Kidney (tissue), 22 donors: ENCODE measurements at places on chromosomes 7 and 10. TPM values are rescaled to one million over a fixed set of nuclear protein-coding genes. Genes with fewer than 3 reads are reported as not detected.

The TMEM196 gene
- 0.06 TPM for total RNA-seq

The ALOX5 gene
- total RNA-seq, result 58.1 TPM

The CDC123 gene
- 47.7 TPM for total RNA-seq

DNA sequence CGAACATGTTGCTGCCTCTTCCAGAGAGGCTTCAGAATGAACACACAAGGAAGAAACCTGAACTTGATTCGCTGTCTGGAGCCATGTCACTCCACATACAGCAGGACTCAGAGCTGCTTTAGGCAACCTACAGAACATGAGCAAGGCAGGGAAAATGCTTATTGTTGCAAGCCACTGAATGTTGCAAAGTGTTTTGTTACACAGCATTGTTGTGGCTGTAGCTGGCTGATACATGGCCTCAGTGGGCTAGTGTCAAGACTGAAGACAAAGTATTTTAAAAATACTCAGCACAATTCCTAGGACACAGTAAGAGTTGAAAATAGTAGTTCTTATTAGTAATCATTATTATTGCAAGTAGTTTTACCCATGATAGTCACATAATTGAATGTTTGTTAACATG lies 3.1 kb upstream of the CHST15 start:
- DNase-seq, result no peak

- DNase-seq, result peak; percentile 55
These were observed 536.0 kb upstream of the GALNT17 start for GRCh38 chr7:70595755-70596597.

GRCh38 chr7:158447151-158447505 lies 140.5 kb downstream of the PTPRN2 start:
- no peak for DNase-seq

DNA sequence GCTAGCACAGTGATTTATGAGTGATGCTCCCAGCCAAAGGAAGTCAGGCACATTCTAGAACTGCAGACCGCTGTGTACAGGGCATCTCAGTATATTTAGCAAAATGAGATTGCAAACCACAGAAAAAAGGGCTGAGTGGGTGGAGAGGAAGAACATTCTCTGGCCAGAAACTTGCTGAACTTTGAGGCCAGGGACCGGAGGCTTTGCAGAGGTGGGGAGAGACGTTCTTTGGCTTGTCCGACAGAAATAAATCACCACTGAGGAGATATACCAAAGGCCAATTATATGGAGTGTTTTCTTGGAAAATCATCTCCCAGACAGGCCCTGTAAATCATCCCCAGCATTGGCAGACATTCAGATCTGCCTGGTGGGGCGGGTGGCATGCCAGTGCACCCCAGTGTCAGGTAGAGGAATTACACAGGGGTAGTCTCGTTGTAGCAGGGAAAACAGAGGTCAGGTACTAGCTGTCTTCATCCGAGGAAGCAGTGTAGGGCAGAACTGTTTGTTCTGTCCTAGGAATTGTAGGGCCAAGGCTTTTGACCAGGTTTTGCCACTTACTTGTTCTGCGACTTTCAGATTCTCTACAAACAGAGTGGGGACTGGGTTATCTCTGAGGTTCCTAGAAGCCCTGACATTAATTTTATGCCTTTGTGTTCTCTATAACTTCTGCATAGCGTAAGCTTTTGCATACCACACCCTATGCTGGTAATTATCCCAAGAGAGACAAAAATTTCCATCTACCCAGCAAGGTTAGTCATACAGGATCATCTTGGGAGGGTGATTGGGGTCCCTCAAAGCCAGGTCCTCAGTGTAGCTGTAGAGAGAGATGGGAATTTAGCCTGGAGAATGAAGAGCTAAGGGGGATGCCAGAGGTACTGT lies 655.6 kb downstream of the LRMDA start:
- DNase-seq, result peak; percentile 85

DNA sequence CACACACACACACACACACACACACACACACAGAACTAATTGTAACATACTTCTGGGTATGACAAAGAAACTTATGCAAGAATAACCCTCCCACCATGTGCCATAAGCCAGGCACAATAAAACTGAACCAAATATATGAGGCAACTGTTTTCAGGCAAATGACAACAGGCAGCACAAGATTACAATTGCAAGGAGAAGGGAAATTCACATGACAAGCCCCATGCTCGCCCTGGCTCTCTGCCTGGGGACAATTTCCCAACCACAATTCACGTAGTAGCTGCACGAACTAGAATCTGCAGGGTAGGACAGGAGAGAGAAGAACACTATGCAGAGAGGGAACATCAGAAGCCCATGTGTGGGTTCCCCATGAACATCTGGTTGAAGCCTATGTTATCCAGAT lies 143.3 kb downstream of the CALN1 start:
- DNase-seq, result no peak

GRCh38 chr10:126458466-126458865 lies 70.2 kb upstream of the ADAM12 start:
- peak; percentile 22 for DNase-seq

DNA sequence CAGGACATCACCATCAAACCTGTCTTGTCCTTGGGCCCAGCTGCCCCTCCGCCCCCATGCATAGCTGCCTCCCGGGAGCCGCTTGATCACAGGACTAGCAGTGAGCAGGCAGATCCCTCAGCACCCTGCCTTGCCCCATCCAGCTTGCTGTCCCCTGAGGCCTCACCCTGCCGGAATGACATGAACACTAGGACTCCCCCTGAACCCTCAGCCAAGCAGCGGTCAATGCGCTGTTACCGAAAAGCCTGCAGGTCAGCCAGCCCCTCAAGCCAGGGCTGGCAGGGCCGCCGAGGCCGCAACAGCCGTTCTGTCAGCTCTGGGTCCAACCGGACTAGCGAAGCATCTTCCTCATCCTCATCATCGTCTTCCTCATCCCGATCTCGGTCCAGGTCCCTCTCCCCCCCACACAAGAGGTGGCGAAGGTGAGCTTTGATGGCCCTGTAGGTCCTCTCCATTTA lies 5.2 kb upstream of the NOLC1 start:
- no peak for DNase-seq

DNA sequence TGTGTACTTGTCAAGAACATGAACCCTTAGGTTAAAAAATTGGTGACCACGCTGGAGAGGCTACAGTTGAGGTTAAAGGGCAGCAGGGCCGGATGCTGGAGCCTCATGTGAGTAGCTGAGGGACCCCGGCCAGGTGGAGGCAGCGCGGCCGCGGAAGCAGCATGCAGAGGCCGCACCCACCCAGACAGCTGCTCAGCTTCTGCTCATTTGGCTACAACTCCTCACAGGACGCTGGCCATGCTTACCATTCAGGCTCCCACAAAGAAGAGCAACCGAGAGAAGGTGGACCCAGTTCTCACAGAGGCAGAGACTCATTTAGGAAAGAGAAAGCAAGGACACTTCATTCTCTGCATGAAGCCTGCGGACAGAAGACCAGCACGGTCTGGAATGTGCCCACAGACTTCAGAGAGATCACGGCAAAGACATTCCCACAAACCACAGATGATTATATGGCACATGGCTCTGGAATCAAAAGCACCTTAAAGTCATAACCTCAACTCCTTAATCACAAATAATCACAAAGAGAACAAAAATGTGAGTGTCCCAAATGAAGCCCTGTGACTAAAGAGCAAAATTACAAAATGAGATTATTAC lies 94.4 kb downstream of the VOPP1 start:
- no peak for DNase-seq

DNA sequence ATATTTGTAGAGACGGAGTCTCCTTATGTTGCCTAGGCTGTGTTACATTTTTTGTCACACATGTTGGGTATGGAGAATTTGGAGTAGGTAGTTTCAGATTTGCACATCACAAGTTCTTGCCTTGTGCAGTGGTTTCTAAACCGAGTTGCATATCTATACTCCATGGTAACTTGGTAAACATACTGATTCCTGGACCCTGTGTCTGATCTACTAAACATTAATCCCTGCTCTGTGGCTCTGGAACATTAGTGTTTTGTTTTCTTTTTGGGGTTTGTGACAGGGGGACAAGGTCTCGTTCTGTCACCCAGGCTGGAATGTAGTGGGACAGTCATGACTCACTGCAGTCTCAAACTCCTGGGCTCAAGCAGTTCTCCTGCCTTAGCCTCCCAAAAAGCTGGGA lies 24.7 kb downstream of the AUTS2 start:
- DNase-seq, result no peak

GRCh38 chr7:40909346-40909980 lies 774.7 kb downstream of the SUGCT start:
- DNase-seq, result peak; percentile 29

DNA sequence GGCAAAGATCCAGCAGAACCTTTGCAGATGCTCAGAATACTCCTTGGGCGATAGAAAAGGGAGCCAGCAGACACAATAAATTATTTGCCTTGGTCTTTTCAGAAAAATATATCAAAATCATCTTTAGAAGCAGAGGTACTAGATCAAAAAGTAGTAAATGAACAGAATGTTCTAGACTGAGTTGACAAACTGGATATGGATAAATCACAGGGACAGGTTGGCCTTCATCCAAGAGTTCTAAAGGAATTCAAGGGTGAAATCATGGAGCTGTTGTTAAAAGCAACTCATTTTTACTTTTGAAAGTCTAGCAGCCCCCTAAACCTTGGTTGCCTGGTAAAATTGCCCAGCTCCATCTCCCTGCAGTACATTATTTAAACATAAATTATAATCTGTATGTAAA lies 99.1 kb downstream of the PLCE1 start:
- DNase-seq, result no peak

DNA sequence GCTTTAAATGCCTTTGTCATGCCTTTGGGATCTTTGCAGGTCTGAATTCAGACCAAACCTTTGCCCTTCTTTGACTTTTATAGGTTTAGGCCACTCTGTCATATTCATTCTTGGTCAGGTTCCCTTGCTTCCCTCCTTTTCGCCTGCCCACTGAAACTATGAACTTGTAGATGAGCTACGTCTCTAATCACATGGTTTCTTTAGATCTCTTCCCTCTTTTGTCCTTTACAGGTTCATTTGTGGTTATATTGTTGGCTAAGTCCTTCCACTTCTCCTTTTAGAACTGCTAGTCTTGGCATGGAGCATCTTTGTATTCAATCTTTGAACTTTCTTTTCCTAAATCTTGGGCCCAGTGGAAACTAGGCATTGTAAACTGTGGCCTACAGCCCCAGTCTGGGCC lies 104.0 kb upstream of the ZEB1 start:
- DNase-seq, result no peak

DNA sequence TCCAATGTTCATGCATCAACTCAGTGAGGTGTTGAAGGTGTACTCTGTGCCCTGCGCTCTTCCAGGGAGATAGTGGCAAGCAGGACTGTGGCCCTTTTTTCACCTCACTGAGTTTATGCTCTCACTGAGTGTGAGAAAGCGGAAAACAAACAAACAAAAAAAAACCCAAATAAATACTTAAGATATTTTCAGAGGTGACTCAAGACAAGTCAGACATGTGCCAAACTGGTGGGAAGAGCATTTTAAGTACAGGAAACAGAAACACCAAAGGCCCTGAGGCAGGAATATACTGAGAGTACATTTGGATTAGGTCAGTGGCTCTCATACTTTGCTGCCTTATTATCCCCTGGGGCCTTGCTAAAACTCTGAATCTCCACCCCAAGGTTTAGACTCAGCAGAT lies 111.9 kb upstream of the IGFBP3 start:
- DNase-seq, result no peak

- DNase-seq, result no peak
These were observed 29.0 kb upstream of the EBLN1 start for GRCh38 chr10:22246680-22247391.

- DNase-seq, result peak; percentile 91
These were observed at the start of gene MINPP1 for GRCh38 chr10:87504640-87505365. MINPP1 (plus strand) TSS chr10:87504893; CDS start chr10:87504916, 23 bp downstream.
